ENCODE measurements at places on chromosomes 12 and 14.

- DNase-seq = peak; percentile 84
Measured at GRCh38 chr12:6927379-6928021, at the start of gene ATN1. TSS of gene ATN1 (plus strand) at chr12:6927959. CDS start at chr12:6934002, 6,043 bp downstream.

GRCh38 chr14:97268097-97268496, 470.9 kb downstream of the VRK1 start:
- DNase-seq = no peak

DNA sequence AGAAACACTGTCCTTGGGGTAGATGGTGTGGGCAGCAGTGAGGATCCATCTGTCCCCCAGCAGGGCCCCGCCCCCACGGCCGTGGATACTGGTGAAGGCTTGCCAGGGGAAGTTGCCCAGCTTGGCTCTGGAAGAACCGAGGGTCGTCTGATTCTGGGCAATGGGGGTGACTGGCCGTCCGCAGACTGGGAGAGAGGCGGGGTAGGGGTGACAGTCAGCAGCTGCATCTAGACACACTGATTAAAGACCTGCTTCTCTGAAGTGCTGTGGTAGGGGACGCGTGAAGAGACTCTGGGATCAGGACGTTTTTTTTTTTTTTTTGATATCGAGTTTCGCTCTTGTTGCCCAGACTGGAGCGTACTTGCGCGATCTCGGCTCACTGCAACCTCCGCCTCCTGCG, 4.7 kb upstream of the C1R start:
- no peak for DNase-seq

GRCh38 chr12:2489275-2489674, 305.5 kb upstream of the FKBP4 start:
- peak; percentile 26 for DNase-seq

DNA sequence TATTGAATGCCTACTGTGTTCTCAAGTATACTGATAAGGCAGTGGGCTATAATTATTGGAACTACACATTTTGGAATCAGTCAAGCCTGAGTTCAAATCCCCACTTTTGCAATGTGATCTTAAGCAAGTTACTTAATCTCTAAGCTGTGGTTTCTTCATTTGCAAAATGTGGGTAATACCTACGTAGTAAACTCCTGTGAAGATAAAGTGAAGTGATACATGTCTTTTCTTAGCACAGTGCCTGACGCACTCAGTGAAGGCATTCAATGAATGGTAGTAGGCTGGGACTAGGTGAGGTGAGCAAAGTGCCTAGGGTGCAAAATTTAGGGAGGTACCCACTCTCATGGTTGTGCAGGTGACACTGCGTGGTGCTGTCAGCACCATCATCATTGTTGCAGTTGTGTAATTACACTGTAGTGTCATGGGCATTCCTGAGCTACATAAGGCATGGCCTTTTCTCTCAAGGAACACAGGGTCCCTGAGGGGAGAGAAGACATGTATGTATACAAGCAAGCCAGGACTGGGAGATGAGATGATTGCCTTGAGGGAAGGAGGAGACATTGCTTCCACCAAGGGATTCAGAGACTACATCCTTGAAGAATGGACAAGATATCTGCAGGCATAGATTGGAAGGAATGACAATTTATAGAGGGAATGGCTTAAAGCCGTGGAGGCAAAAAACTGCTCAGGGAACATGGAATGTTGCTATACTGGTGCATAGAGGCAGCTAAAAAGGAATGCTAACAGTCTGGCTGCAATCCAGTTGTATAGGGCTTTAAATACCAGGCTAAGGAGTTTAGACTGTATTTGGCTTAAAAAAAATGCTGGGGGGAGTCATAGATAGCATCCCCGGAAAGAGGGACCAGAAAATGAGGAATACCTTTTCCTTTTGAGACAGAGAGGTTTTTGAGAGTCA, 129.2 kb upstream of the ARHGAP5 start:
- no peak for DNase-seq

- DNase-seq = peak; percentile 86
Measured at GRCh38 chr12:56119361-56119796, 1.3 kb downstream of the ZC3H10 start.

All from iPS-NIHi11 (cell line).